ENCODE measurements at places on chromosomes 6 and 20. TPM values are rescaled to one million over a fixed set of nuclear protein-coding genes. Genes with fewer than 3 reads are reported as not detected.

BMP5 gene
- total RNA-seq: 1.9 TPM

ZC2HC1B gene
- not detected for total RNA-seq

TPMT gene
- 107 TPM for total RNA-seq

GRCh38 chr20:57399587-57400155, 8.5 kb downstream of the RBM38 start:
- no peak overlapping the region for H3K4me3 ChIP-seq
- DNase-seq: no peak
- no peak overlapping the region for H3K27ac ChIP-seq
- H3K4me1 ChIP-seq: no peaks in the 10 kb centered on the region
- H3K27me3 ChIP-seq: no peaks in the 10 kb centered on the region

DNA sequence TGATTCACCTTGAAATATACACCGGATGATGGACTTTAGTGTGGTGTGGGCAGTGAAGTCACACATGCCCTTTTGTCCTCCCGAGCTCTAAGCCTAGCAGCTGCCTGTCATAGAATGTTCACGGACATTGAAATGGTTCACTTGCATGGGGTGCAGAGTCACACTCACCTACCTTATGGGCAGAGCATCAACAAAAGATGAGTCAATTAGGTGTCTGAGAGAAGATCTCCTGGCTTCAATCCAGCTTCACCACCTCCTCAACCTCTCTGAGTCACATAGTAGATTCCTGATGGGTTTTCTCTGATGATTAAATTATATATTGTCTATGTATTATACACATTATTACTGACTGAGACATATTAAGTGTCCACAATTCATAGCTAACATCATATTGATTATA, 48.1 kb upstream of the HLA-E start:
- no peaks in the 10 kb centered on the region for H3K4me1 ChIP-seq
- H3K27me3 ChIP-seq: peaks cover 12% of the 10 kb centered on the region
- H3K4me3 ChIP-seq: no peak overlapping the region
- H3K27ac ChIP-seq: no peak overlapping the region
- DNase-seq: no peak
